ENCODE measurements at places on chromosomes 12 and 14.

DNA sequence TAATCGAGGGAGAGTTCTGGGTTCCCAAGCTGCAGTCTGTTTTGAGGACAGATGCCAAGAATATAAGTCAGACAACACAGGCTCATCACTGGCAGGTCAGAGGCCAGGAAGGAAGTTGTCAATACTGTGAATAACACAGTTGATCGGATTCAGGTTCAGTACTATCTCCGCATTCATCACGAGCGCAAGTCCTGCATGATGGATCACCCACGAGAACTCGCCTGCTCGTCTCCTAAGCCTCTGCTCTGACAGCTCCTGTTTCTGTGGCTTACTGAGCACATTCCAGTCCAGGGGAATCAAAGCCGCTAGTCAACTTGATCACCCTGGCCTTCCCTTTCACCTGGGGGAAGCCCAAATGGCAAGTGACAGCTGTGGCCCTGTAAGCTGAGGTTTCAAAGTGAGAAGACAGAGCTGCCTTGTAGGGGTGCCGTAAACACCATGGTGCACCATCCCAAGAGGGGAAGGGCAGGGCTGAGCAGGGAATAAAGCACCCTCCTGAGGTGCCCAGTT is 60.1 kb upstream of the DICER1 start:
- DNase-seq: no peak

DNA sequence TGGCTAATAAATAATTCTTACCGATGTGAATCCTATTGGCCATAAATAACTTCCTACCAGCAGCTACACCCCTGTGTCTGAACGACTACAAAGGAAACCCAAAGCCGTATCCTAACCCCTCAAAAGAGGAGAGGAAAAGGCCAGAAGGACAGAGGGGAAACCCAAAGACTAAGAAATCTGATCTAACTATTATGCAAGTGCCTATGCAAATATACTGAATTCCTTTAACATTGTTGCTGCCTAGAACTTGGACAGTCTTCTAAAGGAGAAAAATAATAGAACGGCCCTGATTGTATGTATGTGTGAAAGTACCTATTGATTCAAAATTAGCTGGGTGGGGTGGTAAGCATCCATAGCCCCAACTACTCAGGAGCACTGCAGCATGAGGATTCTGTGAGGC is 997 bp downstream of the PLEKHG7 start:
- DNase-seq: no peak

GRCh38 chr14:90644882-90645281 is 171.3 kb downstream of the TTC7B start:
- peak; percentile 76 for DNase-seq

DNA sequence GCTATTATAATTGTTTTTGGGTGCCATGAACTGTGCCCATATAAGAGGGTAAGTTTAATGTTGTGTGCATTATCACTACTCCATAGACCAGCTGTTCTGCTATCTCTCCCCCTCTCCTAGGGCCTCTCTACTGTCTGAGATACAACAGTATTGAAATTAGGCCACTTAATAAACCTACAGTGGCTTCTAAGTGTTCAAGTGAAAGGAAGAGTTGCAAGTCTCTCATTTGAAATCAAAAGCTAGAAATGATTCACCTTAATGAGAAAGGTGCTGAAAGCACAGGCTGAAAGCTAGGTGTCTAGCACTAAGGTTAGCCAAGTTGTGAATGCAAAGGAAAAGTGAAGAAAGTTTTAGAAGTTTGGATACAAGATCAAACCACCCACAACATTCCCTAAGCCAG is 168.0 kb downstream of the SLC16A7 start:
- no peak for DNase-seq

- no peak for DNase-seq
Measured at GRCh38 chr12:12176402-12176801, 90.4 kb downstream of the LRP6 start.

DNA sequence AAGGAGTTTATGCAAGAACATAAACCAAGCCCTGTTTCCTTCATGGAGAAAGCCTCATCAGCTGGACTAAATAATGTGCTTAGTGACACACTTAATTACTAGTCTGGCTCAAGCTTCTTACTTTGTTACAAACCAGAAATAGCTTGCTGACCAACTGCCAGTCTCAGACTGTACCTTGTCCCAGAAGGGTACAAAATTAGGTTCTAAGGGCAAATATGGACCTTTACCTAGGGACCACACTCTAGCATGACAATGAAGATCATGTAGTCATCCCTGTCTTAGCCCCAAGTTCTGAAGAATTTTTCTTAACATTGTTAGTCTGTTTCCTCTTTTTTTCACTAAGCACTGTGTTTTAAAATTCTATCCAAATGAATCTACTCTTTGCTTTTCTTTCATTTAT is 2.2 kb downstream of the AMN1 start:
- DNase-seq: no peak

All from AML-193 (cell line).